Uterus (tissue), 4 donors: ENCODE measurements at places on chromosomes 4 and X. TPM values are rescaled to one million over a fixed set of nuclear protein-coding genes. Genes with fewer than 3 reads are reported as not detected.

DNA sequence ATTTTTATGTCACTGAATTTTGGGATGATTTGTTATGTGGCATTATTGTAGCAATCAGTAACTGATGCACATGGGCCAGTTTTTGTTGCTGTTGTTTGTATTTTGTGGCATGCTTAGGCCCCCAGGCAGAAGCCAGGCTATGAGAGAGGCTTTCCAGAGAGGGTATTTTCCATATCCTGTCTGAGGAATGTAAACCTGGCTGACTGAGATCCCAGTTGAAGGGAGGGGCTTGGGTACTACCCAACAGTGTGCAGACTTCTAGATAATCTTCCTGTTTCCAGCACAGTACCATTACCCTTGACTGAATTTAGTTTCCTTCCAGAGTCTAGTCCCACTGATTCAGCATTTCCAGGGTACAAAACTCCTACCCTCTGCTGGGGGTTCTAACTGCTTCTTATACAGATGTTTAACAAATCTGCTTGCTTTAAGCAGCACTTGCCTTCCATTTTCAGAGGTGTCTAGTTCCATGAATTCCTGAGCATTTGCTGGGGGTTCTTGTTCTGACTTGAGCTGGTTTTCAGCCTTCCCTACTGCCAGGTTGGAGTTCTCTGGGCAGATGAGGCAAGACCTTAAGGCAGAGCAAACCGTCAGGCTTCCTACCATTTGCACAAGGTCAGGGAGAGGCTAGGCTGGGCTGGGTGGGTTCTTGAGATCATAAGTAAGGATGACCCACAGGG, 104.7 kb upstream of the EGFL6 start:
- DNase-seq: no peak

DNA sequence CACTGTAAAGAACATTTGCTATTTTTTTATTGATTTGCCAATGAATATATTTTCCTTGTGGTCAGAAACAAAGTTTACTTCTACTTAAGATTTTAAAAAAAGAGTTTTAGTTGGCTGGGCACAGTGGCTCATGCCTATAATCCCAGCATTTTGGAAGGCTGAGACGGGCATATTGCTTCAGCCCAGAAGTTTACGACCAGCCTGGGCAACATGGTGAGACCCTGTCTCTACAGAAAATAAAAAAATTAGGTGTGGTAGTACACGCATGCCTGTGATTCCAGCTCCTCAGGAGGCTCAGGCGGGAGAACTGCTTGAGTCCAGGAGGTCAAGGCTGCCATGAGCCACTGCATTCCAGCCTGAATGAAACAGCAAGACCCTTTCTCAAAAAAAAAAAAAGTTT, 36.8 kb downstream of the LRP2BP start:
- DNase-seq: no peak

DNA sequence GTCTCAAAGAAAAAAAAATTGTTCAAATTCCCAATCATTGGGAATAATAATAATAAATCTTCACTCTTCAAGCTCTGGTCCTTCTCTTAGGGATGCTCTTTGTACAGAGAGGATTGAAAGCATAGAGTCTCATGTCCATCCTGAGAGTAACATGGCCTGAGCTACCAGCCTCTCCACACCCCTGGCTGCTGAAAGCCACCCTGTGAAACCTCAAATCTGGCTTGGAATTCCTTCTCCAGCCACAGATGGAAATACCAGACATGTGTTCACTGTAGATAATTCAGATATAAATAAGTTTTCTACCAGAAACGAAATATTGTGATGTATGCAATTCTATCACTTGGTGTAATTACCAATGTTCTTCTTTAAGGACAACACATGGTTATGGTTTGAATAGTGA, 140.6 kb downstream of the ARSF start:
- DNase-seq: no peak

GRCh38 chr4:117478702-117479101, 393.3 kb upstream of the TRAM1L1 start:
- no peak for DNase-seq

GRCh38 chrX:41412261-41413081, 34.7 kb upstream of the NYX start:
- DNase-seq: no peak

DNA sequence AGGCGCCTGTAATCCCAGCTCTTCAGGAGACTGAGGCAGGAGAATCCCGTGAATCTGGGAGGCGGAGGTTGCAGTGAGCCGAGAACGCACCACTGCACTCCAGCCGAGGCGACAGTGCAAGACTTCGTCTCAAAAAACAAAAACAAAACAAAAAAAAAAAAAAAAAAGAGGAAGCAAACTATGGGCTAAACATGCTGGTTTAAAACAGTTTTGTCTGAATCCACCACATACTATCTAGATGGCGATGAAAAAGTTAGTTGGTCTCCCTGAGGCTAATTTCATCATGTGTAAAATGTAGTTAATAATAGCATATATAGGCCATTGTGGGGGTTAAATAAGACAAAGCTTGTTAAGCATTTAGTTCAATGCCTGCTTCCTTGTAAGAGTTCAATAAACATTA, 451.1 kb downstream of the RPA4 start:
- no peak for DNase-seq

GRCh38 chr4:174658246-174658645, 136.0 kb upstream of the HPGD start:
- DNase-seq: no peak

The PROM1 gene
- 1.8 TPM for total RNA-seq
